ENCODE measurements at places on chromosomes 16 and 17. TPM values are rescaled to one million over a fixed set of nuclear protein-coding genes. Genes with fewer than 3 reads are reported as not detected.

Gene CLEC3A
- polyA plus RNA-seq = not detected

Gene TBC1D3
- not detected for polyA plus RNA-seq

Gene CCDC200
- not detected for polyA plus RNA-seq

Gene TMEM219
- polyA plus RNA-seq = 119 TPM

Gene CES3
- 0.55 TPM for polyA plus RNA-seq

Gene TELO2
- polyA plus RNA-seq = 39.8 TPM

Gene PMFBP1
- 0.12 TPM for polyA plus RNA-seq

Gene USP10
- polyA plus RNA-seq = 35.6 TPM

Gene MAP3K14
- 7.1 TPM for polyA plus RNA-seq

Gene IL4R
- 57.1 TPM for polyA plus RNA-seq

Gene NPIPB2
- 0.85 TPM for polyA plus RNA-seq

Gene CFAP97D1
- not detected for polyA plus RNA-seq

- DNase-seq = no peak
These were observed 15.4 kb downstream of the CUEDC1 start for GRCh38 chr17:57939797-57940196.

DNA sequence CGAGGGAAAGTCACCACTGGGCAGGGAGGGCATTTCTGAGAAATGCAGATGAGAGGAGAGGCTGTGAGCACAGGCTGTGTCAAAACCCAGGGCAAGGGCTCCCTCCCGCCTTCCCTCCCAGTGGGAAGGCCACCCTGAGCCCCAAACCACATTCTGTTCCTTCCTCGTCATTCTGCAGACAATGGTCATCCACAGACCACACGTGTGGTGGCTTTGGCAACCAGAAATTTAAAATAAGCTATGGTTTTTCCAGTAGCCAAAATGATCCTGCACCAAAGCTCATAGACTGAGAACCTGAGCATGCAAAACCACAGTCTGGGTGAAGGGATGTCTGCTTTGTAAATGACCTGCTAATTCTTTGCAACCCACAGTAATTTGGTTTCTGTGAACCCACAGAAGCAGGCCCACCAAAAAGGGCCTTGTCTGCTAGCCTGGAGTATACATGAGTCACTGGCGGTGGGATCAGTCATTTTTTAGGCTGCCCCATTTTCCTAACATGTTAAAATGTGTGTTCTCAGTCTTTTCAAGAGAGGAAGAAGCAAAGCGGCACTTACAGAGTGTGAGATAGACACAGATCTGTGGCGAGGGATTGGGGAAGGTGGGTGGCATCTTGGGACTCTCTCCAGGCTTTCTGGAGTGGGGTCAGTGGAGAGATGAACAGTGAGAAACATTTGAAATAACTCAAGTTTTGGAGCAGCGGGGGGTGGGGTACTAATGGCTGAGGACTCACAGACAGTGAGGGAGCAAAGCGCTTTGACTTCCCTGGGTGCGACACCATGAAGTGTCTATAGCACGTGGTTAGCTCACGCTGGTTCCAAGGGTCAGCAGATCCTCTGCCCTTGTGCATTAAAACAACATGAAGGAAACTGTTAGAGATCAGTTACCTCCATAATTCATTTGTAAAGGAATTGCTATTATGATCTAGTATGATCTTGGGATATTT lies 20.5 kb downstream of the GRB7 start:
- no peak for DNase-seq

DNA sequence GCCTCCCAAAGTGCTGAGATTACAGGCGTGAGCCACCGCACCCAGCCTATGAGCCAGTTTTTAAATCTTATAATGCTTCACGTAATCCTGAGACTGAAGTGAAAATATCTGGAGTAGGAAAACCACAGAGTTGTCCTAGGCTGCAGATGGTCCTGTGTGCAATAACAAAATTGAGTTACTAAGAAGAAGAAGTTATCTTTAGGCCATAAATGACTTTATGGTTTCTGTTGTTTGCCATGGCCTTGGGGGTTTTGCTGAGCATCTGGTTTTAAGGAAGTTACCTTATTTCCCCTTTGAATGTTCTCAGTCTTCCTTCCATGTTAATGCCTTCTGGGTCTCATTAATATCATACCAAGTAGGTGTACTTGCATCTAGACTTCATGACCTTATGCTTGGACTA lies 16.5 kb downstream of the NMT1 start:
- no peak for DNase-seq

DNA sequence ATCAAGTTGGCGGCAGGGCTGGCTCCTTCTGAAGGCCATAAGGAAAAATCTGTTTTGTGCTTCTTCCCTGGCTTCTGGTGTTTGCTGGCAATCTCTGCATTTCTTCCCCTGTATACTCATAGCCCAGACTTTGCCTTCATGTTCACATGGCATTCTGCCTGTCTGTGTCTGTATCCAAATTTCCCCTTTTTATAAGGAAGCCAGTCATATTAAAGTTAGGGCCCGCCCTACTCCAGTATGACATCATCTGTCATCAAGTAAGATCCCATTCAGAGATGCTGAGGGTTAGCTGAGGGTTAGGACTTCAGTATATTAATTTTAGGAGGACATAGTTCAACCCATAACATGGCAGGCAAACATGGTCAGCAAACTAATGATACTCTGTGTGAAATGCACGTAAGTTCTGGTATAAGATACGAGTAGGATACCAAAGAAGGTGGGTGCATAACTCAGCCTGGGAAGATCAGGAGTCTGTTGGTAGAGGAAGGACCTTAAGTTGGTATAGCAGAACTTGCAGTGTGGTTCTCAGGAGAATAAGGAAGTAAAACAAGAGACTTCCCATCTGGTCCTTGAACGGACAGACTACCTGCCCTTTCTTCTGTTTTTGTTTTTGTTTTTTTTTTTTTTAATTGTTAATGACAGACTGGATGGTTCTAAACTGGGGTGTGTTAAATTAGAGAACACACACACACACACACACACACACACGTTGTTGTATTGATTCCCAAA lies 13.9 kb downstream of the MAP2K6 start:
- no peak for DNase-seq

DNA sequence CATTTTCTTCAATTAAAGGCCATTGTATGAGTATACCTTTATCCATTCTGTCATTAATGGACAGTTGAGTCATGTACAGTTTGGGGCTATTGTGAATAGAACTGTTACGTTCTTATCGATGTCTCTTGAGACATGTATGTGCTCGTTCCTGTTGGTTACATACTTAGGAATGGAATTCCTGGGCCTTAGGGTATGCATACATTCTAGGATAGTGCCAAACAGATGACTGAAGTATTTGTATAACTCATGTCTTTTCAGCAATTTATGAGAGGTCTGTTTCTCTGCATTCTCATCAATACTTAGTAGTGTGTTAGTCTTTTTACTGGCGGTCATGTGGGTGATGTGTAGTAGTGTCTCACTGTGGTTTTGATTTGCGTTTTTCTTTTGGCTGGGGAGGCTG lies 81.2 kb downstream of the USP22 start:
- DNase-seq = peak; percentile 99

DNA sequence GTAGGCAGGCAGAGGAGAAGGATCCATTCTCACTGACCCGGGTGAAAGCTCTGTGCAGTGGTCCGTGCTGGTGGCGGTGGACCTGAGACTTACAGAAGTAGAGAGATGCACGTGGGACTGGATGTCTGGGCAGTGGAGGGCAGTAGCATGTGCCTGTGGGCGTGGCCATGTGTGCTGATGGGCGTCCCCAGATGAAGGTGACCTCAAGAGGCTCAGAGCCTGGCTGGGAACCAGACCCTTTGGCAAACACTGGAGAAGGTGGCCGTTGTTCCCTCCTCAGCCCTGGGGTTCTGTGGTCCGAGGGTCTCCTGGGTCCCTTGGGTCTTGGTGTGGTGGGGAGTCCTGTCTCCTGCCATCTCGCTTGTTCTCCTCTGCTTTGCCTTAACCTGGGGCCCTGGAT lies 15.6 kb downstream of the WSCD1 start:
- DNase-seq = no peak

DNA sequence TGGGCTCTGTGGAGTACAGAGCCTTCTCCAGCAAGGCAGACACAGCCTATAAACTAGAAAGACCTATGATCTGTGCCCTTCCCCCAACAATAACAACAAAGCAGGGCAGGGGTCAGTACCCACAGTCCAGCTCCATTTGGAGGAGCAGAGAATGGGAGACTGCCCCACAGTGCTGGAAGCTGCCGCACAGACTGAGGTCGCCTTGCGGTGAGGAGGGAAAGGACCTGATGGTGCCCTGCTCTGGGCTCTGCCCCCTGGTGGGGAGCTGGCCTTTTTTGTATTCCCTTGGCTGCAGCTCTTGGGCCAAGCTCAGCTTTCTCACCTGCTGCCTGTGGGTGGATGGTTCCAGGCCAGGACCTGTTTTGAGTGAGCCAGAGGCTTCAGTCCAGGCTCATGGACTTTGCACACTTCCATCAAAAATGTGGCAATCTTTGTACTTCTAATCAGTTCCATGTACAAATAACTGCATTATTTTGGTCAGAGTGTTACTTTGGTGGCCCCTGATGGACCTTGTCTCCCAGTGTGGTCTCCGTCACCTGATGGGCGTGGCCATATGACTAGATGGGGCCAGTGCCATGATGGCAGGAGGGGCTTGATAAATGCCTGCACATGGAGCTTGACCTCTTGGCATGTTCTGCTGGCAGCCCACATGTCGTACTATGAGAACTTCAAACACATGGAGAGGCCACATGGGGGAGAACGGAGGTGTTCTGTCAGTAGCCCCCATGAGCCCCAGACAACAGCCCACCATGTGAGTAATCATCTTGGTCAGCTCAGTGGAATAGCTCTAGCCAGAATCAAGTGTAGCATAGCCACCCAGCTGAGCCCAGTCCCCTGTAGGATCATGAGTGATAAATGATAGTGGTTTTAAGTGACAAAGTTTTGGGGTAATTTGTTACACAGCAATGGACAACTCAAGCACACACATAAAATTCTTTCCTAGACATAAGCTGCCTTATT lies 24.2 kb downstream of the B9D1 start:
- no peak for DNase-seq

DNA sequence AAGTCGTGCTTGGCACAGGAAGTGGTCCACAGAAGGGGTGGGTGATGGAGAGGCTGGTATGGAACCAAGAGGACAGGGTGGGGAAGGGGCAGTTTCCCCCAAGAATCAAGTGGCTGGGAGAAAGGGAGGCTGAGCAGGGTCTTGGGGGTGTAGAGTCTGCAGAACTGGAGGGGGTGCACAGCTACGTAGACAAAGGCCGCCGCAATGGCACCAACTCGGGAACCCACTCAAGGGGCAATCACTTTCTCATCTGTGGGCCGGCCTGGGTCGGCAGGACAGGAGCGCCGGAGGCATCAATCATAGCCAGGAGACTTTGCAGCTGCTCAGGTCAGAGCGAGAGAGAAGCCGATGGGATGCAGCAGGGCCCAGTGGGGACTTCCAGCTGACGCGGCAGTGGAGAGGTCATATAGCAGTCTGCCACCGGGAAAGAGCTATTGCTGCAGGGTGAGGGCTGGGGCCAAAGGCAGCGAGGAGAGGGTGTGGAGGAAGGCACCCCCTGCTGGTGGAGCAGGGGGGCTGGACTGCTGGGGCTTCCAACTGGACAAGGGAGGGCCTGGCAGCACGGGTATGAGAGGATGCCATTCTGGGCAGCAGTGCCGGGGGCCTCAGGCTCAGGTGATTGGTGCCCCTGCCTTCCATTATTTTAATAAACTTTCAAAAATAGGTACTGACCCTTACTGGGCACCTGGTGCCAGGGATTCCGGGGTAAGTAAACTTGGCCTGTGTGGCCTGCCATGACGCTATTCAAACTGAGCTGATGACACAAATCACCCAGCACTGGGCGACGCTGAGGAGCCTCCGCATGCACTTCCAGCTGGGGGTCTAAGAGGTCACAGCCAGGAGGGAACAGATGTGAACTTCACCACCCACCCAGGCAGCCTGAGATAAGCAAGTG lies 52.5 kb upstream of the MTSS2 start:
- no peak for DNase-seq

- no peak for DNase-seq
These were observed 8.3 kb upstream of the ZNF750 start for GRCh38 chr17:82848022-82848592.

GRCh38 chr17:2028234-2028614 lies 1.7 kb upstream of the DPH1 start:
- no peak for DNase-seq

- DNase-seq = no peak
These were observed 1.3 kb upstream of the RAB40C start for GRCh38 chr16:588639-588888.

DNA sequence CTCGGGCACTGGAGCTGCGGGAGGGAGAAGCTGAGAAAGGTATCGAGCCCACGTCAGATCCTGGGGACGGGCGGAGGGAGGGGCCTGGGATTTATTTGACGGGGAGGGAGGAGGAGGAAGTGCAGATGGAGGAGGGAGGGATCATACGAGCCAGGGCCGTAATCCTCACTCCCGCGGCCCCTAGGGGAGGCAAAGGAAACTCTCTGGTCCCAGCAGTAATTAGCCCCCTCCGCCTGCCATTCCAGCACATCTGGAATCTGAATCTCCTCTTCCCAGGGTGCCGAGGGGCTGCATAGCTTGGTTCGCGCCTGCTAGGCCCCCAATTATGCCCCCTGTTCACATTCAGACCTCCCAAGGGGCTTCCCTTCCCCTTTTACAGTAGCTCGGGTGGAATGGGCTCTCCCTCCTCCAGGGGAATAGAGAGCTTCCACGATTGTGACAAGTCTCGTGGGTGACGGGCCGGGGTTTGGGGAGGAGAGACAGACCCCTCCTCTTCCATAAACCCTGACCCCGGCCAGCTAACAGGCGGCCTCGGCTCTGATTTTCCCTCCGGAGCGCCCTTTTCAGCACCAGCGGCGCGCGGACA lies at the start of gene SEZ6L2:
TSS of gene SEZ6L2 (minus strand) at position 35 of the 586 bp plus-strand sequence. CDS start 531 bp downstream, outside the sequence.
- peak; percentile 81 for DNase-seq

DNA sequence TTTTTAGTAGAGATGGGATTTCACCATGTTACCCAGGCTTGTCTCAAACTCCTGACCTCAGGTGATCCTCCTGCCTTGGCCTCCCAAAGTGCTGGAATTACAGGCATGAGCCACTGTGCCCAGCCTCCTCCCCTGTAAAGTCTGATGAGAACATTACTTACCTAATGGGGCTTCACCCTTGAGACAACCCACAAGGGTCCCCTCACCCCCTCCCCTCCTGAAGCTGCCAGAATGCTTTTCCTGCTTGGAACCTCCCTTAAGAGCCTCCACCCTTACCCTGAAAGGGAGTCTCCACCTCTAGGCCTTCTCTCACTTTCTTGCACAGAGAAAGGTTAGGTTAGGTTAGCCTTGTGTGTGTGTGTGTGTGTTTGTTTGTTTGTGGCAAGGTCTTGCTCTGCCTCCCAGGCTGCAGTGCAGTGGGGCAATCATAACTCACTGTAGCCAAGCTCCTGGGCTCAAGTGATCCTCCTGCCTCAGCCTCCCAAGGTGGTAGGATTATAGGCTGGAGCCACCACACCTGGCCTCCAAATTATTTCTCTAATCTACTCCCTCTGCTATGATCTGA lies 8.9 kb downstream of the SLC5A11 start:
- no peak for DNase-seq

GRCh38 chr16:49365711-49366509 lies 7.7 kb upstream of the C16orf78 start:
- no peak for DNase-seq

- DNase-seq = no peak
These were observed 13.7 kb downstream of the CAMKK1 start for GRCh38 chr17:3879186-3879585.

DNA sequence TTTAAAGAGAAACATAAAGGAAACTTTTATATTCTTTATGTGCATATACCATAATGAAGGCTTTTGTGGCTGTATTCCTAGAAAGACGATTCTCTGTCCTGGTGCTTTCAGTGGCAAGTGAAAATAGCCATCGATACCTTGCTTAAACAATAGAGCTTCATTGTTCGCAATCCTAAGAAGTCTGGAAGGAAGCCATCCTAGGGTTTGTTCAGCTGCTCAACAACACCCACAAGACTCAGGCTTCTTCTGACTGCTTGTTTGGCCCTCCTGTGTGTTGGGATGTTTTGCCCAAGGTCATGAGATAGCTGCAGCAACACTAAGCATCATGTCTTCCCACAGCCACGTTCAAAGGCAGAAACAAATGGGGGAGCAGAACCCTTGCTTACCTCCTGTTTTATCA lies 36.1 kb upstream of the COX10 start:
- DNase-seq = no peak
